NCI-H526 treated with DMSO at 0.1 percent for 48 hours (cell line): ENCODE measurements at places on chromosomes 12 and 14.

GRCh38 chr14:93155667-93156066 lies 29.0 kb downstream of the MOAP1 start:
- DNase-seq, result no peak

GRCh38 chr12:10165421-10165820 lies 6.5 kb downstream of the OLR1 start:
- no peak for DNase-seq

GRCh38 chr14:75183225-75183624 lies 6.8 kb upstream of the TMED10 start:
- no peak for DNase-seq

DNA sequence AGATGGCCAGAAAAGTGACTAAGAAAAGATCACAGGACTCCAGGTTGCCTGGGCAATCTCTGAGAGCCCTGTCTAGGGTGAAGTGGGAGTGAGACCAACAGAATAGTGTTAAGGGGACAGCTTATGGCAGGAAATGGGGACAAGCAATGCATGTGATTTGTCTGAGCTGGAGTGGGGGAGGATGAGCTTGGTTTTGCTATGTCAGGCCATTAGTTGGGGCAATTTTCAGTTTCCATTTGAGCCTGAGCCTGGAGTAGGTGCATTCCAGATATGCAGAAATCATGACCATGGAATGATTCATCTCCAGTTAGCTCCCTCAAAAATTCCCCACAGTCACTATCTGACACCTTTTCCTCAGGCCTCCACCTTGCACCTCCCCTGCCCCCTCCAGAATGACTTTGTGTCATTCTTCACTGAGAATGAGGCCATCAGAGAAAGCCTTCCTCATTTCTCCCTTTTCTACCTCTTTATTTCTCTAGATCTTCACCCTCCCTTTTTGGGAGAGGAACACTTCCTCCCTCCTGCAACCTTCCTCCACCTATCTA lies 150.9 kb upstream of the PLEKHG7 start:
- no peak for DNase-seq

DNA sequence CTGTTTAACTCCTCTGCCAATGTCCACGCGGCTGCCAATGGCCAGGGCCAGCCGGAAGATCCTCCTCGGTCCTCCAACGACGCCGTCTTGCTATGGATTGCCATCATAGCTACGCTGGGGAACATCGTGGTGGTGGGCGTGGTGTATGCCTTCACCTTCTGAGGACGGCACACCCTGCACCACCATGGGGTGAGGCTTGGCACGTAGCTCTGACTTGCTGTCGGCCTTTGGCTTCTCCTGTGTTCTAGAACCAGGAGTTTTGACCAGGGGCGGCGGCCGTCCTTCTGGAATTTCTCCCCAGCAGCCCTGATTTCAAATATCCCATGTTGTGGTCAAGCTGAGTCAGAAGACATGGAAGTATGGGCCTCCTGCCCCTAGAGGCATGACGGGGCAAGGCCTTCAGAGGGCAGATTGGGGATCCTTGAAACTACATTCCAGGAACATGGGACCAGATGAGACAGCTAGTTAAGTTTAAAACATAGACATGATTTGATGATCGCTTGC lies 47.5 kb downstream of the C14orf132 start:
- no peak for DNase-seq

- no peak for DNase-seq
These were observed 336.7 kb upstream of the RPL10L start for GRCh38 chr14:46988312-46988711.

GRCh38 chr12:24252602-24253001 lies 303.1 kb upstream of the SOX5 start:
- no peak for DNase-seq

DNA sequence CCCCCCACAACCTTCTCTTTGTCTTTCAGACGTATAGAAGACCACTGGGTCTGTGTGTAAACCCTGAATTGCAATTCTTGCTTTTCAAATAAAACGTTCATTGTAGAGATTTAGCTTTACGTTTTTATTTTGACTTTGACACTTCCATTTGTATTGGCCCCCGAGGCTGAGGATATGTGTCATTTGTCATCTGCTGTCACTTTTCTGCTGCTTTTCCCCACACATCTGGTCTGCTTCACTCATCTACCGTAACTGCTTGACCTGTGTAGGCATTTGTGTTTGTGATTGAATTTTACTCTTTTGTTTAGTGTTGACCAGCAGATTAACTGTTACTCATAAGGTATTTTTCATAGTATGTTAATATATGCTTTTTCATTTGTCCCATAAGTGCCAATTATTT lies 157.2 kb upstream of the SYT10 start:
- no peak for DNase-seq

- no peak for DNase-seq
These were observed 11.2 kb downstream of the MAP4K5 start for GRCh38 chr14:50520947-50521815.

GRCh38 chr14:50062438-50063085 lies 53.8 kb downstream of the VCPKMT start:
- no peak for DNase-seq

DNA sequence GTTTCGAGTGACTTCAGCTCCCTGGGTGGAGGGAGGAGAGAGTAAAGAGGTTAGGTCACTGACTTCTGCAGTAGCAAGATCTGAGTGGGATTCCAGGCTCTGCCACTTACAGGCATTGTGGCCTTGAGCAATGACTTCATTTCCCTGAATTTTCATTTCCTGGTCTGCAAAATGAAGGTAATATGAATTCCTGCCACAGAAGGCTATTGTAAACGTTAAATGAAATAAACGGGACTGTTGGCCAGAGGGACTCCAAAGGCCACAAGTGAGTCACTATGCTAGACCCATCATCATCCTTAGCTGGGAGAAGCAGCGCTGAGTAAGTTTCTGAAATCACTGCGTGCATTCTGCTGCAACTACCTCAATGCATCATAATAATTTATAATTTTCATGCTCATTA lies 807.8 kb downstream of the AACS start:
- no peak for DNase-seq

- no peak for DNase-seq
These were observed 368.8 kb downstream of the ALG10 start for GRCh38 chr12:34390846-34391700.

GRCh38 chr14:100634026-100634425 lies 46.8 kb upstream of the BEGAIN start:
- no peak for DNase-seq

DNA sequence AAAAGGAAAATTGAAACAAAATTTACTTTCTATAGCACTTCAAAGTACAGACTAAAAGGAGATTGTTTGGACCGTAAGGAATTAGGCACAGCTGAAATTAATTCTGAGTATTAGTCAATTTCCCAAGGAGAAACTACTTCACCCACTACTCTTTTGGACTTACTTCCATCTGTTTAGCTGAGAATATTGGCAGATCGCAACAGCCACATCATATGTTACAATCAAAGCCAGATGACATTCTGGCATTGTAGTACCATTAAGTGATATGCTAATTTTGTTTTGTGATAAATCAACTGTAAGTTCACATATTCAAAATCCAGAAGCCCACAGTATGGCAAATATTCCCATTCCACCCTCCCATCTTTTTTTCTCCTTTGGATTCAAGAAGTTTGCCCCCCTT lies 47.1 kb upstream of the ANKS1B start:
- no peak for DNase-seq

DNA sequence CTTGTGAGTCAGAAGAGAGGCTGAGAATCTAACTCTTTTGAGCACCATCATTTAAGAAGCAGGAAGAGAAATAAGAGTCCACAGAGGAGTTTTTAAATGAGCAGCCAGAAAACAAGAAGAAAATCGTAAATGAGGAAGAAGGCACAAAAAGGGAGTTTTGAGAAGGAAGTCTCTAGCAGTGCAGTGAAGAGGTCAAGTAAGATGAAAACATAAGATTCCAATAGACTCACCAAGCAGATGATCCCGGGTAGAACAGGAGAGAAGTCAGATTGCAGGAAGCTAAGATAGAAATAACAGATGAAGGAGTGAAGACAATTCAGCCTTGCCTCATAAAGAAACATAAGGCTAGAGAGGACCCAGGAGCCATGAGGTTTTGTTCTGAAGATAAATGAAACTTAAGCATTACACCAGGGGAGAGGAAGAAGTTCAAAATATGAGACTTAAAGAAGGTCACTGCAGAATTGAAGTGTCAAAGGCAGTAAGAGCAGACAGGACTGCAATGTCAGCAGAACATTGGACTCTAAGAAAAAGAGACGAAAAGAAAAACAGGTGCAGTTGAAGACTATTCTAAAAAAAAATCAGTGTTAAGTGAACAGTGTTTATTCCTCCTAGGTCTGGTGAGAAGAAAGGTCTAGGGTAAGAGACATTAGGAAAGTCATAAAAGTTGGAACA lies 229.0 kb downstream of the SEC23A start:
- no peak for DNase-seq

GRCh38 chr12:38269897-38270296 lies 46.7 kb upstream of the ALG10B start:
- no peak for DNase-seq
